Neural crest cell (in vitro differentiated cells): ENCODE measurements at places on chromosomes 5 and 9.

- DNase-seq = no peak
Observed at GRCh38 chr5:96426831-96427230, 6.2 kb downstream of the PCSK1 start.

- DNase-seq = no peak
Observed at GRCh38 chr9:105957830-105958229, 263.5 kb downstream of the TMEM38B start.

GRCh38 chr5:3698412-3698811 lies 102.8 kb downstream of the IRX1 start:
- DNase-seq = no peak

GRCh38 chr9:2623288-2624050 lies 1.9 kb downstream of the VLDLR start:
- peak; percentile 51 for DNase-seq

- no peak for DNase-seq
Observed at GRCh38 chr9:84788803-84789462, 119.4 kb downstream of the NTRK2 start.

- no peak for DNase-seq
Observed at GRCh38 chr9:111320631-111321030, 9.4 kb downstream of the OR2K2 start.

DNA sequence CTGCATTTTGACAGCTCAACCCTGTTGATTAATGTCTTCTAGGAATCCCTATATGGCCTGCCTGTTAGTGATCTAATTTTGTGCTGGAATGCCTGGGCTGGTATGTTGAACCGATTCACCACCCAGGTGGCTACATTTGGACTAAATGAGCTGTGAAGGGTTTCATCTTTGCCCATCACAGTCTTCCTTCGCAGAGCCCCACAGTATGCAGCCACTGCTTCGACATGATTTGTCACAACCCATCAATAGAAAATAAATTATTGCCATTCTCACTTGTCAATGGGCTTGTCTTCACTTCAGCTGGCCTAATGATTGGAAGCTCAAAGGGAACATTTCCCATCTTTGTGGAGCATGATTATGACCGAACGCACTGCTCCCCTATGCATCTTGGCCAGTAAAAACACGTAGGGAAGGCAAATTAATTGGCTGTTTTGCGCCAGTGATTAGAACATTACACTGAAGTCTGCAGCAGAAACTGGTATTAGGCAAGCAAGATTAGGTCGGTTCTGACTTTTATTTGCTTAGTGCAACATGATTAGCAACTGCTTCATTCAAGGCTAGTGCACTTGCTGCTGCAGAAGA lies 408.5 kb downstream of the KIAA0825 start:
- DNase-seq = no peak

- DNase-seq = no peak
Observed at GRCh38 chr5:150131461-150131860, 24.2 kb downstream of the PDGFRB start.

DNA sequence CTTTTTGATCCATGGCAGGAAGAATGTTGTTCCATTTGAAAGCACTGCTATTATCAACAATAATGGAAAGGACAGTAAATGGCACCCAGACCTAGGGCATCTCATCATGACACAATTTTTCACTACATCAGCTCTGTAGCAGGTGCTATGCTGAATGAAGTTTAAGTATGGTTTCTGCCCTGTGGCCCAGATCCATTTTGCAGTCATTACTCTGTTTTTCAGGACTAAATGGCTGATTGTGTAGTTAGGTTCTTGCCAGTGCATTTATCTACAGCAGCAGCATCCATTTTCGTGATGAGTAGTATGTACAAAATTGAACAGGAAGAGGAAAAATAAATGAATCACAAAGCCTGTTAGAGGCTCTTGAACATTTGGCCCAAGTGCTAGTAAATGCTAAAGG lies 270.5 kb upstream of the CD180 start:
- no peak for DNase-seq

DNA sequence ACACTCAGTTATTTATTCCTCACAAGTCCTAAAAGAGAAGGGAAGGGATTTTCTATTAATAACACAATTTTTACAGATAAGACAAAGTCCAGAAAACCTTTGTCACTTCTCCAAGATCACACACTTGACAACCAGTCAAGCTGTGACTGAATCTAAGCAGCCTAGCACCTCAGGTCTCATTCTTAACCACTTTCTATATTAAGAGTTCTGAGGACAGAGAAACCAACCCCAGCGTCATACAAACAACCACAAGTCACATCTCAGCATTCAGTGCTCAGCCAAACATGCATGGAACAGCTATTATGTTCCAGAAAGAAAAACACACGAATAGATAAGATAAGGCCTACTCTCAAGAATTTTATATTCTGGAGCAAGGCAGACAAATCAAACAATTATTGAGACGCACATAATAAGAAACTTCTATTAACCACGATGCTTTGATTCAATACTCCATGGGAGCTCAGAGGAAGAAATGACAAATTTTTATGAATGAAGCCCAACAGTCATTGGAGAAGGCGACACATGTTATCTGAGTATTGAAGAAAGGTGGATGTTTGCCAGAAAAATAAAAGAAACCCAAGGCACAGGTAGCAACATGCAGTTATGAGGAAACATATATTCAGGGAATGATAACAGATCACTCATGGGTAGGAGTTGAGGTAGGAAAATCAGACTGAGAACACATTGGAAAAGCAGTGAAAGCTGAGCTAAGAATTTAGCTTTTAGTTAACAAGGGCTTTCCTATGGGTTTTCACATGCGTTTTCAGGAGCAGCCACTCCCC lies 113.1 kb downstream of the HTR4 start:
- DNase-seq = no peak

DNA sequence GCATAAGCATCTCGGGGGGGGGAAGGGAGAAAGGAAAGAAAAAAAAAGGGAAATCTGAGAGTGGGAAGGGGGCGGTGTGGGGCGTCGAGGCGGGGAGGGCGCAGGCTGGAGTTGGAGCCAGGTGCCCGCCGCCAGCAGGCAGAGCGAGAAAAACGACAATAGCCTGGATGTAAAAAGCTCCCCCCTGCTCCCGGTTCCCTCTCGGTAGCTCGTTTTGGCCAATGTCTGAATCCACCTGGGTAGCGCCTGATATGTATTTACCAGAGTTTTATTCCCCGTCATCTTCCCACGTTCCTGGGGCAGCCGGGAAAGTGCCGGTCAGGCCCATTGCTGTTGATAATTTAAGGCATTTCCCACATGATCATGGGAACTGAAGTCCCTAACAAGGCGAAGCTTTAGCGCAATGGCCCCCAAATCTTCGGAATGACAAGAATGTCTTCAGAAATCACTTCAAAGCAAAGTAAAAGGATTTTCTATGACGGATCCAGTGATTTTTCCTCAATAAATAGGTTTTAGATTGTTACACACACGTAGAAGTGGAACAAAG lies 3.0 kb upstream of the OTP start:
- DNase-seq = no peak

GRCh38 chr9:69028754-69029153 lies 6.8 kb upstream of the FXN start:
- no peak for DNase-seq

DNA sequence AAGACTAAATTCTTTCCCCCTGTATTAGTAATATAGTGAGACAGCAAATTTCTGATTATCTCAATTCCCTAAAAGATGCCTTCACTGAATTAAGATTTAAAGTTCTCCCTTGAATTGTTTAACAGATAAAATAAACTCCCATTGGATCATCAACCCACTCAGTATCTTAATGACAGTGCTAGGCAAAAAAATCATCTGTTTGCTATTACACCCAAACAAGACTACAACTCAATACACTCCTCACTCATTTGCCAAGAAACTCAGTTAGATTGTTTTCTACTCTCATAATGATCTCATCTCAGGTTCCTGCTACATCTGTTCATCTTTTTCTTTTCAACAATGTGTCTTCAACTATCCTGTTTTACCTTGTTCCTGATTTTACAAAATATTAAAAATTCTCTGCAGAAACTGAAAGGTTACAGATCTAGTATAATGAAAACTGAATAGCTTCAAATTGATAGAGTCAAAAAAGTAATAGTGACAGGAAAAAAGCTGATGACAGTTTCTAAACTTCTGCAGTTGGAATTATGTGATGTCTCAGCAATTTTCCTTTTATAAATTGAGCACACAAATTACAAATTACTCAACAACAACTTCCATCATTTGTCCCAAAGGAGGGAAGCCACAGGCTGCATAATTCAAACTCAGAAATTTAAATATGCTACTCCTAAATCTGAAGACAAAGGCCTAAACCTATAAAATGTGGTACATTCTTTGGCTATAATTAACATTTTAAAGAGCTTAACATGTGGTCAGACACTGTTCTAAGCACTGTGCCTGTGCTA lies 39.4 kb downstream of the HOMER1 start:
- DNase-seq = no peak

DNA sequence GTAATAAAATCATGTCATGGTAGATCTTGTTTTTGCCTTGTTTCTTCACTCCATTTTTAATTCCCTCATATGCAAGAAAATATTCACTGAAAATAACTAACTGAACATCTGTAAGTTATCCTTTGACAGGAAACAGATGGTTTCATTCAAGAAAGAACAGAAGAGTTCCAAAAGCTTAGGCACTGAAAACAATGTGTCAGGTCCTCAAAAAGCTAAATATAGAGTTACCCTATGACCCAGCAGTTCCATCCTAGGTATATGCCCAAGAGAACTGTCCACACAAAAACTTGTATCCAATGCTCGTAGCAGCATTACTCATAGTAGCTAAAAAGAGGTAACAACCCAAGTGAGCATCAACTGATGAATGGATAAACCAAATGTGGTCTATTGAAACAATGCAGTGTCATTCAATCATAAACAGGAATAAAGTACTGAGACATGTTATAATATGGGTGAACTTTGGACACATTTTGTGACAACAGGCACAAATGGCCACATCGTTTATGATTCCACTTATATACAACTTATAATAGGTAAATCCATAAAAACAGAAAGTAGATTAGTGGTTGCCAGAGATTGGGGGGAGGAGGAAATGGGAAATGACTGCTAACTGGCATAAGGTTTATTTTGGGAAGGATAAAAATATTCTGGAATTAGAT lies 231.0 kb downstream of the FRMD3 start:
- no peak for DNase-seq

DNA sequence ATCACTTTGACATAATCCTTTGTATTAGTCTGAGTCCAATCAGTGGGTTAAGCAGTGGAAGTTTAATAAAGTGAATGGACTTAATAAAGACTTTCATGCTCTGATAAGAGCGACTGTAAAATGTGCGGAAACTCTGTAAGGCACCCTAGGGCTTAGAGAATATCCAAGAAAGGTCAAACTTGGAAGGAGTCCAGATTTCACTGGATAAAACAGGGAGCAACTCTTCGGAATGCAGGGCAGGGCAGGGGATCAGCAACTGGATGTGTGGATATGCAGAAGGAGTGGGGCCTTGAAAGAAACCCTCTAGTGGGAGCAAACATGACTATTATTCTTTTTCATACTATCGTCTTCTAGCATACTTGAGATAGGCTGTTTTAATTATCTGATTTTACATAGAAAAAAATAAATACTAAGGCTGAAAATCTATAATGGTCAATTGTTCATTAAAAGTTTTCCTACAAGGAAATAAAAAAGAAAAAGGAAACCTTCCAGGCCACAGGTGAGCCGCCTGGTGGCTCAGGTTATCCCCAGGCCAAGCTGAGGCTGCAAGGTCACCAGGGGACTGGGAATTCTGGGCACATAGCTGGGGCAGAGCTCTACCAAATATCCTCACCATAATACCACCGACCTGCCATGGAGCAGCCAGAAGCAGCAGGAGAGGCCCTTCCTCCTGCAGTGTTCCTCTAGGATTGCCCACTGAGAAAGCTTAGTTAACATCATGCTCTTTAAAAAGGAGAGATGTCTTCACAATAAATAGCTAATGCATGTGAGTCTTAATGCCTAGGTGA lies 46.3 kb upstream of the CCDC112 start:
- no peak for DNase-seq

GRCh38 chr9:129983891-129984290 lies 59.1 kb downstream of the FNBP1 start:
- no peak for DNase-seq

DNA sequence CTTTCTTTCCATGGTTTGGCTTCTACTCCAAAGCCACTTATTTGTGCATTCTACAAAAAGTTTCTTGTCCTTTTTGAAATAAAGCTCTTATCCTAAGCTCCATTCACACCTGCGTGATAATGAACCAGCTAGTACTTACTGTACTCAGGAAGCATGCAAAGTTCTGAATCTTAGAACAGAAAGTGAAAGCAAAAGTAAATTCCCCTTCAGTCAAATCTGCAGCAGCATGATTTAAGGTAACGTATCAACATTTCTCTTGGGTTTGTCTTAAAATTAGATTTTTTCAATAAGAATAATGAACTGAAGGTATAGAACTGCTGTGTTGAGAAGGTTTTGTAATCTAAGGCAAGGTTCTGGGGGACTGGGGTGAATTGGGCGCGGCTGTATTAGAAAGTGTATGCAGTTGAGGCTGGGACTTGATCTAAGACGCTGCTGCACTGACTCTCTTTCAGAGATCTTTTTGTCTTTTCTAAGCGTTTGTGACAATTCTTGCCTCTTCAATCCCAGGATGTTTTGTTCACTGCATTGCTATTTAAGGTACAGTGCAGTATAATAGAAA lies at the start of gene ERAP2:
TSS of gene ERAP2 (plus strand) at position 209 of the 559 bp plus-strand sequence. CDS start 3,186 bp downstream, outside the sequence.
- DNase-seq = no peak

DNA sequence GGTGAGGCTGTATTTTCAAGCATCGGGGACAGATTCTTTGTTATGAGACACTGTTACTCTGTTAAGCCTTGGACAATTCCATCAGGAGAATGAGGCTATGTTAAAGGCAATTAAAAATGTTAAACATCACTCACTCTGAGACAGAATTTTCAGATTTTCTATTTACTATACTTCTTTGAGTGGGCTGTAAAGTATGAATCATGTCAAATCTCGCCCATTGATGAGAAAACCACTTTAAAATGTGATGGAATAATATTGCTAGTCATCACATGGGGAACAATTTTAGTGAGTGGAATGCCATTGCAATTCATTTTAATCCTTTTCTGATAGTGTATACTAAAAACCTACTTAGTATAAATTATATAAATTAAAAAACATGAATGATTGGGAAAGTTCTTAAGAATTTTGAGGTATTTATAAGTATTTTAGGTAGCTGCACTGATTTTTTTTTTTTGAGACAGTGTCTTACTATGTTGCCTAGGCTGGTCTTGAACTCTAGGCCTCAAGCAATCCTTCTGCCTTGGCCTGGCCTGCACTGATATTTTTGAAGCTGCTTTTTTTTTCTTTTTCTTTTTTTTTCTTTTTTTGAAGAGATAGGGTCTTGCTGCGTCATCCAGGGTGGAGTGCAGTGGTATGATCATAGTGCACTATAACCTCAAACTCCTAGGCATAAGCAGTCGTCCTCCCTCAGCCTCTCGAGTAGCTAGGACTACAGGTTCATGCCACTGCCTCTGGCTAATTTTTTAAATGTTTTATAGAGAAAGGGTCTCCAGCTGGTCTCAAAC lies 73.2 kb downstream of the KIAA1958 start:
- DNase-seq = no peak

DNA sequence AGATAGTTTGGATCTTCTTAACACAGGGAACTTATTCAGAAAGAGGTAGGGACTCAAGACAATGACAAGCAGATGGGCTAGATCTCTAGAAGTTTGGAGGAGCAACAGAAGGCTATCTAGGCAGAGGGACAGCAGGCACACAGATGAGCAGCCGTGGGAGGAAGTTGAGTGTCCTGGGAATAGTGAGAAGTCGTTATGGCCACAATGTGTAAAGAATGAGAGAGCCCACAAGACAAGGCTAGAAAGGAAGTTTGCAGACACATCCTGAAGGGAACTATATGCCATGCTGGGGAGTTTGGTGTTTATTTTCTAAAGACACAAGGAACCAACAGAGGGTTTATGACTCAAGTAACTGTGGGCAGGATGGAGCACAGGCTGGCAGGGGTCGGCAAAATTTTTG lies 160.6 kb downstream of the PALM2AKAP2 start:
- DNase-seq = no peak

- DNase-seq = no peak
Observed at GRCh38 chr5:164052536-164053093, 547.2 kb downstream of the MAT2B start.
